ENCODE measurements at places on chromosomes 4 and X. TPM values are rescaled to one million over a fixed set of nuclear protein-coding genes. Genes with fewer than 3 reads are reported as not detected.

DNA sequence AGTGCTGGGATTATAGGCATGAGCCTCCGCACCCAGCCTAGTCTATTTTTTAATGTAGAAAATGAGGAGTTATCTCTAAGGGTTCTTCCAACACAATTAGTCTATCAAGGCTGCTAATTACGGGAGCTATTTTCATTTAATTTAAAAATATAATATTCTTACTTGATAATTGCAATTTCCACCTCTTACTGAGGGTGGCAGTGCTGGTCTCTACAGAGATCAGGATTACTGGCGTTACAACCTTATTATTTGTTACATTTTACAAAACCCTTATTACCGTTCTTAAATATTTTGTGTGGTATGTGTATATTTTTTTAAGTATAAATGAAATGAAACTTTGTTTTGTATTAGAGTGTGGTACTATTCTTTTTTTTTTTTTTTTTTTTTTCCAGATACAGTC, 17.6 kb upstream of the GK start:
- no peaks in the 10 kb centered on the region for H3K36me3 ChIP-seq
- no peak overlapping the region for H3K4me3 ChIP-seq
- no peaks in the 10 kb centered on the region for H3K4me1 ChIP-seq
- no peak overlapping the region for H3K27ac ChIP-seq
- DNase-seq: peak; percentile 28

GRCh38 chrX:112820364-112821268, 20.0 kb downstream of the AMOT start:
- peaks cover 11% of the 10 kb centered on the region for H3K4me1 ChIP-seq
- no peak overlapping the region for H3K27ac ChIP-seq
- no peak for DNase-seq
- no peak overlapping the region for H3K4me3 ChIP-seq

GRCh38 chrX:20664774-20665173, 398.1 kb upstream of the RPS6KA3 start:
- DNase-seq: no peak
- H3K36me3 ChIP-seq: no peaks in the 10 kb centered on the region
- H3K27me3 ChIP-seq: no peaks in the 10 kb centered on the region

DNA sequence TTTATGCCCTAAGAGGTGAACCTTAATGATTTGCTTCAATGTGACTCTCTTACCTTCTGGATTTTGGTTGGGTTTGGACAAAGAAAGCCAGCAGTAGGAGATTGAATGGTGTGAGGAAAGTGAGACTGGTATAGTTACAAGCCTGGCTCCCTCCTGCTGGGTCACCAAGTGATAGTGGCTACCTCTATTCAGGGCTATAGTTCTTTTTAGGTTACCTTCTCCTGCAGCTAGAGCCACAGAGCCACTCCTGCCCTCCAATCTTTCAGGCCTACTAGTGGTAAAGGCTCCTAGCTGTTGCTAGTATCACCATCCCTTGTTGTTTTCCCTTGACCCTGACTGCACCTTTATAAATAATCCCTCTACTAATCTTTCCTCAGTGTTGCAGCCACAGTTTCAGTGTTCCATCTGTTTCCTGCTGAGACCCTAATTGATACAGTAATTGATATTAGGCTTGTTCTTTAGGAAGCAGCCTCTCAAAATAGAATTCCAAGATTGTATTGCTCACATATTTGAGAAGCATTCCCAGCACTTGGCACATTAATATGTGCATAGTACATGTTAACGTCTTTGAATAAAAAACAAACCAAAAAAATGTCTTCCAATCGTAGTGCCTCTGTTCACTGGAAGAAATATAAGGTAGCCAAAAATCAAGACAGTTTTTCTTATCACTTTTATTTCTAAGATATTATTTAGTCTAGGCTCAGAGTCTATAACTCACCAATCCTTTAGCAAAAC, 82.3 kb downstream of the SRPX start:
- H3K4me3 ChIP-seq: no peak overlapping the region
- no peak for DNase-seq
- peaks cover 2% of the 10 kb centered on the region for H3K27me3 ChIP-seq
- H3K4me1 ChIP-seq: no peaks in the 10 kb centered on the region
- no peaks in the 10 kb centered on the region for H3K36me3 ChIP-seq

DNA sequence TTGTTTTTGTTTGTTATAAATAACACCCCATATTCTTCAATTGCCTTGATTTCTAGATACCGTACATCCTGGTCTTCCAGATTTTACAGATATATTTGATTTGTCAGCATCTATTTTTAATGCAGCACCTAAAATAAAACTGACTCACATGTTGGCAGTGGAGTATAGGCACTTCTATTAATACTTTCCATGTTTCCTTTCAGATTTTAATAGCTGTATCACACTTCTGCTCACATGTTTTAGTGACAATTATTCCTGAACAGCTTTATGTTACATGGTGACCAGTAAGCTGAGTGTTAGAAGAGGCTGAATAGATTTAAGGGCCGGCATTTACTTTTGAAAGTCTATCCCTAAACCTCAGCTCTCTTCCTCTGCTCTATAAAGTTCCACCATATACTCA, 46.1 kb downstream of the C4orf46 start:
- H3K36me3 ChIP-seq: no peaks in the 10 kb centered on the region
- H3K27ac ChIP-seq: no peak overlapping the region
- H3K4me3 ChIP-seq: no peak overlapping the region
- no peak for DNase-seq

DNA sequence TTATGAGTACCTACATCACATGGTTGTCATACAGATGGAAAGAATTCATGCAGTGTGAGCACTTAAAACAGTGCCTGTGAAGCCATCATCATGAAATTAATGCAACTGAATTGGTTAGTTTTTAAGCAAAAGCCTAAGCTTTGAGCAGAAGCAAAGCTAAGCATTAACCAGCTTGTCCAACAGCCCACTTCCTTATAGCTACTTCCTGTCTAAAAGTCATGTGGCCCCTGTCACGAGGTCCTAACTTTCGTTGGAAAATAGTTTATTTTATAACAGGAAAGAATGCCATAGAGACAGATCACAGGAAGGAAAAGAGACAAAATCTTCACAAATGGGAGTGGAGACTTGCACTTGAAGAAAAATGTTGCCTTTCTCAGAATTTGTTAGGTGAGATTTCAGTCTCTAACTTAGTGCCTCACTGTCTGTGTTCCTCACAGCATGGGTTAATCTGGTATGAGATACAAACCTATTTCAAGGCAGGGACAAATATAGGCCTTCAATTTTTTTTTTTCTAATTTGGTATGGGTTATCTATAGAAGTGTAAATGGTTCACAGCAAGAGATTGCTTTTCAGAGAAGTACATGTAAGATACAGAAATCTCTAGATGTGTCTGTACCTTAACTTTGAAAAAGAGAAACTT, 27.7 kb upstream of the VCX start:
- no peak overlapping the region for H3K4me3 ChIP-seq
- no peak for DNase-seq
- H3K27ac ChIP-seq: no peak overlapping the region
- H3K4me1 ChIP-seq: no peaks in the 10 kb centered on the region

- H3K36me3 ChIP-seq: no peaks in the 10 kb centered on the region
- no peak for DNase-seq
- no peaks in the 10 kb centered on the region for H3K4me1 ChIP-seq
- H3K4me3 ChIP-seq: no peak overlapping the region
- no peaks in the 10 kb centered on the region for H3K27me3 ChIP-seq
These were observed 870.2 kb downstream of the C4orf33 start for GRCh38 chr4:129966175-129966574.

- no peak overlapping the region for H3K4me3 ChIP-seq
- H3K27ac ChIP-seq: no peak overlapping the region
- no peaks in the 10 kb centered on the region for H3K27me3 ChIP-seq
These were observed 52.1 kb upstream of the CAPN6 start for GRCh38 chrX:111322231-111322855.

- H3K4me3 ChIP-seq: no peak overlapping the region
- peaks cover 23% of the 10 kb centered on the region for H3K4me1 ChIP-seq
- H3K27me3 ChIP-seq: no peaks in the 10 kb centered on the region
These were observed 32.7 kb downstream of the ELF2 start for GRCh38 chr4:139144161-139144859.

DNA sequence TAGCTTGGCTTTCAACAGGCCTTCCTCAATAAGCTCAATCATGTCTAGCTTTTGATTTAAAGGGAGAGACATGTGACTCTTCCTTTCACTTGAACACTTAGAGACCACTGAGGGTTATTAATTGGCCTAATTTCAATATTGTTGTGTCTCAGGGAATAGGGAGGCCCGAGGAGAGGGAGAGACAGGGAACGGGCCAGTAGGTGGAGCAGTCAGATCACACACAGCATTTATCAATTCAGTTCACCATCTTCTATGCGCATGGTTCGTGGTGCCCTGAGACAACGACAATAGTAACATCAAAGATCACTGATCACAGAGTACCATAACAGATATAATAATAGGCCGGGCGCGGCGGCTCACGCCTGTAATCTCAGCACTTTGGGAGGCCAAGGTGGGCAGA, 17.8 kb downstream of the ZNF81 start:
- H3K27me3 ChIP-seq: no peaks in the 10 kb centered on the region
- peaks cover 10% of the 10 kb centered on the region for H3K36me3 ChIP-seq
- peak; percentile 35 for DNase-seq
- no peak overlapping the region for H3K4me3 ChIP-seq

DNA sequence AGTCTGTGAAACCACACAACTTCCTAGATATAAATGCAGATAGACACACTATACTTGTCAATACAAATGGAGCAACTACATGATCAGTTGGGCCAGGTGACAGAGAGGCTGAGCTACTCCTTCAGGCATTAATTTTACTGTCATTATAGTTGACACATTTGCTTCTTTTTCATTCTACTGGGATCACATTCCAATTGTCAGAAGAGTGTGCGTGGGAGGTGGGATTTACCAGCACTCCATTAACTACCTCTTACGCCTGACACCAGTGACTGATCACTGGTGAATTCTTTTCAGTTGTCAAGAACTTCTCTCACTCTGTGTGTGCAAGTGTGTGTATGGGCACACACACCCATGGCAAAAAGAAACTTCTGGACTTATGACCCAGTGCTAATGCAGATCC, 94.2 kb upstream of the DIAPH2 start:
- no peak for DNase-seq
- no peaks in the 10 kb centered on the region for H3K4me1 ChIP-seq
- H3K36me3 ChIP-seq: no peaks in the 10 kb centered on the region
- H3K27ac ChIP-seq: no peak overlapping the region
- no peak overlapping the region for H3K4me3 ChIP-seq

DNA sequence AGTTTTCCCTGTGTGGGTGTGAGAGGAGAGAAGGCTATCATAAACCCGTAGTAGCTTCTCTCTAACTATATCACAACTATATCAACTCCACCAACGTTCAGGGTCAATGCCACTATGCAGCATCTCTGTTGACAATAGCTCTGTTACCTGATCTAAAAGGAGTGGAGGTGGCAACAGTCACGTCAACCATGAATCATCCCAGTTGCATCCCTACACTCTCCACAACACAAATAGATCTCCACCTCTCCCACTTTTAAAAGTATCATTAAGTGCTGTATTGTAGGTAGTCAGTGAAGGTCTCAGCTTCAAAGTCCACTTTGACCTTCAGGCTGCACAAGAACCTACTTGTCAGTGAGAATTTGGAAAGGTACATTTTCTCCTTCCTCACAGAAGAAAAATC, 600.5 kb upstream of the GRIA3 start:
- DNase-seq: no peak
- no peak overlapping the region for H3K4me3 ChIP-seq
- no peaks in the 10 kb centered on the region for H3K4me1 ChIP-seq
- no peaks in the 10 kb centered on the region for H3K27me3 ChIP-seq
- no peaks in the 10 kb centered on the region for H3K36me3 ChIP-seq
- H3K27ac ChIP-seq: no peak overlapping the region

UGT2B11 gene
- total RNA-seq: not detected

KCNIP4 gene
- total RNA-seq: not detected

DKK2 gene
- total RNA-seq: not detected

RHOH gene
- total RNA-seq: 134 TPM

RAB39B gene
- 8.0 TPM for total RNA-seq

CT55 gene
- not detected for total RNA-seq

YY2 gene
- total RNA-seq: 2.0 TPM

CXCL8 gene
- total RNA-seq: 0.19 TPM

Data from activated CD4-positive, alpha-beta T cell treated with anti-CD3 and anti-CD28 coated beads, Interleukin-2, amount 10 ng/mL, durations not matched to agents 7 days and 5 days (primary cell).